ENCODE measurements at places on chromosomes 2 and 18. TPM values are rescaled to one million over a fixed set of nuclear protein-coding genes. Genes with fewer than 3 reads are reported as not detected.

MAP3K19 gene
- total RNA-seq: not detected

ADAM23 gene
- total RNA-seq: 56.0 TPM

CXCR1 gene
- not detected for total RNA-seq

HNRNPLL gene
- total RNA-seq: 35.5 TPM

TUBB8B gene
- not detected for total RNA-seq

RBKS gene
- total RNA-seq: 1.4 TPM

SIX3 gene
- total RNA-seq: not detected

SCYGR8 gene
- not detected for total RNA-seq

FAM161A gene
- 1.7 TPM for total RNA-seq

VIT gene
- 13.6 TPM for total RNA-seq

PLGLB2 gene
- total RNA-seq: 0.45 TPM

SERPINE2 gene
- 29.0 TPM for total RNA-seq

PID1 gene
- 17.2 TPM for total RNA-seq

SMYD1 gene
- 198 TPM for total RNA-seq

TRPM8 gene
- total RNA-seq: not detected

ODC1 gene
- 47.9 TPM for total RNA-seq

MC4R gene
- not detected for total RNA-seq

CAVIN2 gene
- total RNA-seq: 128 TPM

PCARE gene
- 2.8 TPM for total RNA-seq

ZSWIM2 gene
- not detected for total RNA-seq

MYO7B gene
- total RNA-seq: 0.56 TPM

SLC5A7 gene
- total RNA-seq: 0.17 TPM

ZNF396 gene
- 1.7 TPM for total RNA-seq

NR4A2 gene
- total RNA-seq: 4.1 TPM

PROM2 gene
- total RNA-seq: 0.66 TPM

PNPT1 gene
- total RNA-seq: 21.2 TPM

LDLRAD4 gene
- total RNA-seq: 72.0 TPM

ANKRD30B gene
- total RNA-seq: not detected

CENPO gene
- 4.5 TPM for total RNA-seq

LIPG gene
- 0.11 TPM for total RNA-seq

CRYBA2 gene
- not detected for total RNA-seq

TRIM43B gene
- total RNA-seq: not detected

GALNT5 gene
- total RNA-seq: 0.74 TPM

TNFRSF11A gene
- total RNA-seq: 3.5 TPM

PDE11A gene
- 0.18 TPM for total RNA-seq

TLX2 gene
- total RNA-seq: not detected

CACNB4 gene
- 1.5 TPM for total RNA-seq

POTEE gene
- total RNA-seq: 1.0 TPM

ORMDL1 gene
- total RNA-seq: 30.3 TPM

ARHGAP15 gene
- total RNA-seq: 6.5 TPM

ALK gene
- total RNA-seq: 0.14 TPM

TUBB6 gene
- 136 TPM for total RNA-seq

GYPC gene
- total RNA-seq: 98.1 TPM

REG3A gene
- total RNA-seq: not detected

UGT1A5 gene
- total RNA-seq: not detected

UGT1A6 gene
- not detected for total RNA-seq

ATP6V1B1 gene
- total RNA-seq: 0.84 TPM

Data from right cardiac atrium (tissue), 5 donors.